IPS-NIHi11 (cell line): ENCODE measurements at places on chromosomes 3 and 15.
A peak's percentile ranks its signal among the peaks of the same experiment; 100 is the strongest.

- no peak for DNase-seq
Measured at GRCh38 chr3:17793542-17794195, 51.2 kb upstream of the TBC1D5 start.

GRCh38 chr3:194654443-194654842 lies 17.5 kb downstream of the LSG1 start:
- no peak for DNase-seq

DNA sequence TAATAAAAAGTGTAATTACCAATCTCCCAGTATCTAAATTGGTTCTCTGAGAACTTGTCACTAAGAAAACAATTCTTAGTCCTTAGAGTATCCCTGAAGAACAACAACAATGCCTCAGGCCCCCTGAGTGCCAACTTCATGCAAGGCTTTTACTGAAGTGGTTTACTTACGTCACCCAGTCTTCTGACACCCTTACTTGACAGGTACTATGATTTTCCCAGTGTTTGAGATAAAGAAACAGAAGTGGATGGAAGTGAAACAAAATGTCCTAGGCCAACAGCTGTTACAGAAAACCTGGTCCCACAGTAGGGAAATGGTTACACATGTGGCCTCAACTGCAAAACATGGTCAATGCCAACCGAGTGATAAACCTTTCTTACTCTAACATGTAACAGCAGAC lies 331.1 kb downstream of the FOXP1 start:
- no peak for DNase-seq

DNA sequence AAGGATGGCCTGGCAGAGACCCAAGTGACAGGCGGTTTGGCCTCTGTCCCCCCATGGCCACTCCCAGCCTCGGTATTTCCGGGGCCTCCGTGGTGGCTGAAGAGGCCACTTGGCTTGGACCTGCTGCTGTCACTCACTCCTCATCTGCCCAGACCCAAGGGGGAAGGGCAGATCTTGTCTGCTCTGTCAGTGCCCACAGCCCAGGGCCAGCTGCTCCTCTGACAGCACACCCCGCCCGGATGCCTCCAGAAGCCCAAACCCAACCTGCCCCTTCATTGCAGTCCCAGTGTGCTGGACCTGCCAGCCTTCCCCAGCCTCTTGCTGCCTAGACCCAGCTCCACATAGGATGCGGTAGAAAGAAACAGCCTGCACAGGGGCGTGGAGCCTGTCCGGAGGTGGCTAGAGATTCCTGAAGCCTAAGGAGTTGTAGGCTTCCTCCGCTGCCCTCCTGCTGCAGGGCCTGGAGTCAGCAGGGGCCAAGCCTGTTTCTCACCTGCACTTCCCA lies 52.0 kb downstream of the MAGEF1 start:
- peak; percentile 58 for DNase-seq

GRCh38 chr3:122793568-122794416 lies at the start of gene HSPBAP1:
HSPBAP1 (minus strand) TSS chr3:122793831; CDS start chr3:122793680, 151 bp downstream.
- DNase-seq = peak; percentile 87

- no peak for DNase-seq
Measured at GRCh38 chr3:165636684-165637015, 200.6 kb downstream of the BCHE start.

GRCh38 chr3:38574411-38575278 lies 74.8 kb downstream of the SCN5A start:
- DNase-seq = no peak

DNA sequence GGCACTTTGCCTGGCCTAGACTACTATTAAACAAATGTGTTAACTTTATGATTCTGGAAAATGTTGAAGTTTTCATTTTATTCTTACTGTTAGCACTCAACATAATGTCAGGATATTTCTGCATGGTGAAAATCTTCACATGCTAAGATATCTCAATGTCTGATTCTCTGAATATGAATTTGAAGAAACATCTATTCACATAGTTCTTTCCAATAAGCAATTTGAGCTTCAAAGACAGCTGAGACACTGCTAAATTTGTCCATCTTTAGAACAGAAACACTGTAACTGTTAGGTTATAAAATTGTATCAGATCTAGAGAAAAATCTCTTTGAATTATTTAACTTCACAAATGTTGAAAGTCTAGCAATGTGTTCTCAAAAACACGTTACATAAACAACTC lies 970.2 kb downstream of the PLOD2 start:
- no peak for DNase-seq

DNA sequence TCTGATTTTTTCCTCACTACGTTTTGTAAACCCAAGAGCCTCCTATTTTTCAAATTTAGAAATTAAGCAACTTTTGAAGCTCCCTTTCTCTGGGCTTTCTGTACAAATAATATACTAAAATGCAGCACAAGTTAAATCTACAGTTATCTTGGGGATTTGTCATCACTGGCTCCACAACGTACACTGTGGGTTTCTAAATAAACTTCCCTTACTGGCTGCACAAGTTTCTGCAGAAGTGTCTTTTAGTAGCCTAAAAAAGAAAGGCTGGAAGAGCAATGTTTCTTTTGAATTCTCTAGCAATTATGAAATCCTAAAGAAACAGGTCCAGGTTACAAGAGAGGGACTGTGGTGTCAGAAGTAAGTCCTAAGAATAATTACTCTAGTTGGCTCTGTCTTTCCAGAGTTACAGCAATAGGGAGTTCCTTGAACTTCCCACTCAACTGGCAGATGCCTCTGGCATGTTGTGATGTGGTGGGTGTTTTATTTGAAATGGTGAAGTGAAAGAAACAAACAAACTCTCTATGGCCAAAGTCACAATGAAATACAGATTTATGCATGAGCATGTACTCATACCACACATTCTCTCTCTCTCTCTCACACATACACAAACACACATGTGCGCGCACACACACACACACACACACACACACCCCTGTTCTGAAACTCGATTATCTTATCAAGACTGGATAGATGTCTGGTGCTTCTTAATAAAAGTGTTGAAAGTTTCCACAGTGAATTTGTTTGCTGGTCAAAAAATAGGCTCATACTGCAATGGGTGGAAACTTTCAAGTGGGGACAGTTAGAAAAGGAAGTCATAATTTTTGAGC lies 198.2 kb downstream of the SSR3 start:
- no peak for DNase-seq

GRCh38 chr3:190983875-190984274 lies 121.4 kb upstream of the GMNC start:
- DNase-seq = no peak

- no peak for DNase-seq
Measured at GRCh38 chr3:183400352-183400751, 28.1 kb downstream of the MCF2L2 start.

DNA sequence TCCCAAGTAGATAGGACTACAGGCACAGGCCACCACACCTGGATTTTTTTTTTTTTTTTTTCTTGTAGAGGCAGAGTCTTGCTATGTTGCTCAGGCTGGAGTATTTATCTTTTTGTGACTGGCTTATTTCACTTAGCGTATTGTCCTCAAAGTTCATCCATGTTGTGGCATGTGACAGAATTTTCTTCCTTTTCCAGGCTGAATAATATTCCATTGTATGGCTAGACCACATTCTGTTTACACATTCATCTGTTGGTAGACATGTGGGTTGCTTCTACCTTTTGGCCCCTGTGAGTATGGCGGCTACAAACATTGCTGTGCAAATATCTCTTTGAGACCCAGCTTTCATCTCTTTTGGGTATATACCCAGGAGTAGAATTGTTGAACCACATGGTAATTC lies 160.2 kb upstream of the SMAD3 start:
- no peak for DNase-seq

- DNase-seq = no peak
Measured at GRCh38 chr3:84960581-84960980, 1.8 kb downstream of the CADM2 start.

GRCh38 chr15:43276563-43277200 lies 10.0 kb upstream of the TGM5 start:
- DNase-seq = no peak

DNA sequence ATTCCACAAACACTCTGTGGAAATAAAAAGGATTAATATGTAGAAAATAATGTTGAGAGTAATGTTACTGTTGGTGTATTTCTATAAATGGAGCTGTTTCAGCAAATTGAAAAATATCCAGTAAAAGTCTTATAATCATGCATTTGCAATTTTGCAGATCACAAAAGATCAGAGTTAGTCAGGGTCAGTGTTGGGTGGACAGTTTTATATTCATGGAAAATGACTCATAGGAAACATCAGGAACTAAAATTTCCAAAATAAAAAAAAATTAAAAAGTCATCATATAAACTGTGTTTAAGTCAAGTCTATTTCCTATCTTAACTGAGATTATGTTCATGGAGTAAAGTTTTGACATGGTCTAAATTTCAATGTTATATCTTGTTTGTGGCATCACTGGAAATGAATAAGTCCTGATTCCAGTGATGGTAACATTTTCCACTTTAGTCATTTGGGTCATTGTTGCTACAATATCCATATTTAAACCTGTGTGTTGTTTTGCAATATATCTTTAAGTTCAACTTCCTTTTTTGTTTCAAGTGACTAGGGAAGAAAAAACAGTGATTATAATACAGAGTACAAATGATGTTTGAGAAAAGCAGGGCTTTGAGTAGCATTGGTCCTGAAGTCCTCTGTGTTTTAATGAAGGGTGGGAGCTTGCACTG lies 37.8 kb downstream of the MITF start:
- DNase-seq = no peak

DNA sequence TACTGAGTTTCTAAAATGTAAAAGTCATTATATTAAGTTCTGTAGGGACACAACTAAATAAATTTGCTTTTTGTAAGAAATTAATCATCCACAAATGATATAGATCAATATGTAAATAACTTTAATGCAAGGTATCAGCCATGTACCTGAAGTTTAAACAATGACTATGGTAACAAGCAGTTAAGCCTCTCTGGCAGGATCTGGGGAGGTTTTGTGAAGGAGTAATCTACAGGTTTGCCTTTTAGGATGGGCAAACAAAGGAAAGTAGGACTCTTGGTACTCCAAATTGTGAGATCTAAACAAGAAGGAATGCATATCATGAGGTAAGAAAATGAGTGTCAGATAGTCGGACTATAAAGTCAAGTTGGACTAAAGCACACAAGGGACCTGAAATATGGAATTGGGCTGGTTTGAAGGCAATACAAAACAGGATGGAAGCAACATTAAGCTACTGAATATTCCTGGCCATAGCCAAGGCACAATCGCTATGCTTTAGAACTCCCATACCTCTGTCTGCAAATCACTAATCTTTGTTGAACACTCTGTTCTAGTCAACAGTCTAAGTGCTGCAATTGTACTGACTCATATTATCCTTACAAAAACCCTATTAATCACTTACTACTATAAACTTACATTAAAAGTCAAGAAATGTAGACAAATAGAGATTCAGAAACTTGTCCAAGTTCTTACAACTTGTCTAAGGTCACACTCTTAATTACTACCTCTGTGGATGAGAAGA lies 412.8 kb downstream of the DIPK2A start:
- no peak for DNase-seq

- DNase-seq = peak; percentile 24
Measured at GRCh38 chr3:34011171-34012101, 213.0 kb downstream of the PDCD6IP start.

DNA sequence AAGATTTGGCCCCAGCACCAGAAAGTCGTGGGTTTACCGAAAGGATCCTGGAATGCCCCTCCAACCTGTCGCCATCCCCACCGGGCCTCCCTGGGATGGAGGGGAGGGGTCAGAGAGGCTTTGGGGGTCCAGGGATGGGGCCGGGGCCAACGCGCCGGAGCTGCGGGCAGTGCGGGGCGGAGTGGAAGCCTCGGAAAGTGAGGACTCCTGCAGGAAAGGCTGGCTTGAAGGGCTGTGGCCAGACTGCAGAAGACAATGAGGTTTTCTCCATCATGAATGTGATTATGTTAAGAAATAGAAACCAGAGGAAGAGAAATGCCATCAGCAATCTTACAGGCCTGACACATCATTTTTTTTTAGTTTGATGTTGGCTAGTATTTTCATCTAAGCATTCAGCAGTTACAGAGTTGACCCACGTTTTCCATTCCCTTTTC lies 738 bp downstream of the YEATS2 start:
- DNase-seq = peak; percentile 77

DNA sequence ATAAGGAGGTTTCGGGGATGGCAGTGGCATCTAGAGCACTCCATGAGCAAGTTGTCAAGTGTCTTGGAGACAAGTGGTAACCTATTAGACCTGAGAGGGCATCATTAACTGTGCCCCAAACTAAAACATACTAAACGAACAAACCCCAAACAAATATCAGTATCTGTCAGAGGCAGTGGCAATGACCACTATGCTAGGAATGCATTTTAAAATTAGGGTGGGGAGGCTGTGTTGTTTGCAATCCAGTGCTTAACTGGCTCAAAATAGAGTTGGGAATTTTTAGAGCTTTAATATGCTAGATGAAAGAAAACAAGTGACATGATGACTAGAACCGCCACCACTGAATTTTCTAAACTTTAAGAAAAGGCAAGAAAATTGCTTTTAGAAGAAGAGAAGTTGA lies 51.8 kb upstream of the TPRG1 start:
- no peak for DNase-seq

DNA sequence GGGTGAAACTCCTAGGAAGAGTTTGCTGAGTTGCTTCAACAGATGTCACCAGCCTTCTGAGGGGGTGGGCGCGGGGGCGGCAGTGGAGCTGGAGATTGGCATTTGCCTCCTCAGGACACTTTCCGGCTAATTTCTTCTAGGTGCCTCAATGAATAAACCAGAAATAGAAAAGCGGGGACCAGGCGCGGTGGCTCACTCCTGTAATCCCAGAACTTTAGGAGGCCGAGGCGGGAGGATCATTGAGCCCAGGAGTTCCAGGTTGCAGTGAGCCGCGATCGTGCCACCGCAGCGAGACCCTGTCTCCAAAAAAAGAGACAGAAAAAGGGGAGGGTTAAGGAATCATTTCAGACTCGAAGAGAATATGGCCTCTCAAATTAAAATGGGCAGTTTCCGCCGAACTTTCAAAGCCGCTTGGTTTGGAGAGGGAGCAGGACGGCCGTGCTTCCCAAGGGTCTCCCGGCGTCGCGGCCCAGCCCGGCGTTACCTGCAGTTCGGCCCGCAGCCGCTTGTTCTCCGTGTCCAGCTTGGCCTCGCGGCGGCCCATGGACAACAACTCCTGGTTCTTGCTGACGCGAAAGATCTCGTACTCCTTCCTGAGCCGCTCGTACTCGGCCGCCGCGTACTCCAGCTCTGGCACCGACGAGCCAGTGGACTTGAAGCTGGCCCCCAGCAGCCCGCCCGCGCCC lies 587 bp downstream of the NPHP3 start:
- peak; percentile 67 for DNase-seq

- no peak for DNase-seq
Measured at GRCh38 chr3:58725326-58725853, 58.8 kb upstream of the FAM3D start.

GRCh38 chr3:64109438-64109837 lies 86.1 kb upstream of the PSMD6 start:
- DNase-seq = peak; percentile 33

- no peak for DNase-seq
Measured at GRCh38 chr3:181230258-181230657, 240.7 kb upstream of the DNAJC19 start.
